Activated CD4-positive, alpha-beta T cell treated with anti-CD3 and anti-CD28 coated beads for 36 hours (primary cell): ENCODE measurements at places on chromosomes 3 and 15. TPM values are rescaled to one million over a fixed set of nuclear protein-coding genes. Genes with fewer than 3 reads are reported as not detected.

The CERS3 gene
- 0.41 TPM for total RNA-seq

The TMEM207 gene
- not detected for total RNA-seq

- peaks cover 29% of the 10 kb centered on the region for H3K4me1 ChIP-seq
- DNase-seq, result no peak
- H3K4me3 ChIP-seq, result peak overlapping the region; percentile 91
Observed at GRCh38 chr3:41198526-41198925, 779 bp upstream of the CTNNB1 start.

GRCh38 chr15:70602834-70603560, 160.4 kb downstream of the UACA start:
- no peaks in the 10 kb centered on the region for H3K36me3 ChIP-seq
- H3K27ac ChIP-seq, result no peak overlapping the region
- no peak overlapping the region for H3K4me3 ChIP-seq
- no peaks in the 10 kb centered on the region for H3K27me3 ChIP-seq
- no peaks in the 10 kb centered on the region for H3K4me1 ChIP-seq
- no peak for DNase-seq

- no peak for DNase-seq
- H3K36me3 ChIP-seq, result no peaks in the 10 kb centered on the region
- H3K4me1 ChIP-seq, result peaks cover 14% of the 10 kb centered on the region
- H3K4me3 ChIP-seq, result no peak overlapping the region
- no peak overlapping the region for H3K27ac ChIP-seq
- peaks cover 41% of the 10 kb centered on the region for H3K27me3 ChIP-seq
Observed at GRCh38 chr3:57160076-57160764, 4.9 kb downstream of the IL17RD start.

DNA sequence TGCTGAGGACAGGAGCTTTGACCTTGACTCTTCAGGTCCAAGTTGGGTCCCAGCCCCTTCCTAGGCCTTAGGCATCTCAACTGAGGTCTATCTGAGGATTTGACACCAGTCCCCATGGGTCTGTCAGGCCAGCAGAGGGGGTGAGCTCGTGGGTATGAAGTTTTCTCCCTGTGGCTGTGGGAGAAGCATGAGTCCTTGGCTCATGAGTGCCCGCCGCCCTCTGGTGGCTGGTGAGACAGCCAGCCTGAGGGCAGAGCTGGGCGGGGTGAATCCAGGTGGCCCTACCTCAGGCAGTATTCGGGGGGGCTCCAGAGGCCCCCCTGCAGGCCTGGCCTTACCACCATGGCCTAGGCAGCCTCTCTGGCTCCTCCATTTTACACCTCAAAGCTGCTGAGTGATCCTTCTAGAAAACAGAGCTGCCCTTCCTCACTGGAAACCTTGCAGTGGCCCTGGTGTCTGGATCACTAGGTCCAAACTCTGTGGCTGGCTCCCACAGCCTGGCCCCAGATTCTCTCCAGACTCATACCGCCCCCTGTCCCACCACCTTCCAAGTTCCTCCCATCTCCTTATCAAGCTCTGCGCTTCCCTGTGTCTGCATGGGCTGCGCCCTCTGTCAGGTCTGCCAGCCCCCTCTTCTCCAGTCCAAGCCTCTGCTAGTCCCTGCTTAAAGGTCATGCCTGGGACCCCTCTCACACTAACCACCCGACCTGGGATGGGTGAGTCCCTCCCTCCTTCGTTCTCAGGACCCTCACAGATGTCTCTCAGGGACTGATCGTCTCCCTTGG, 16.1 kb downstream of the SH2D7 start:
- H3K27me3 ChIP-seq, result no peaks in the 10 kb centered on the region
- no peak overlapping the region for H3K4me3 ChIP-seq
- peaks cover 32% of the 10 kb centered on the region for H3K4me1 ChIP-seq
- no peaks in the 10 kb centered on the region for H3K36me3 ChIP-seq

GRCh38 chr15:49844390-49844789, 223.5 kb downstream of the DTWD1 start:
- H3K4me1 ChIP-seq, result no peaks in the 10 kb centered on the region
- H3K4me3 ChIP-seq, result no peak overlapping the region
- no peak overlapping the region for H3K27ac ChIP-seq

GRCh38 chr15:81336568-81336967, 12.6 kb upstream of the STARD5 start:
- peaks cover 7% of the 10 kb centered on the region for H3K4me1 ChIP-seq
- H3K36me3 ChIP-seq, result peaks cover 2% of the 10 kb centered on the region
- H3K27me3 ChIP-seq, result no peaks in the 10 kb centered on the region
- H3K4me3 ChIP-seq, result no peak overlapping the region
- DNase-seq, result peak; percentile 52

DNA sequence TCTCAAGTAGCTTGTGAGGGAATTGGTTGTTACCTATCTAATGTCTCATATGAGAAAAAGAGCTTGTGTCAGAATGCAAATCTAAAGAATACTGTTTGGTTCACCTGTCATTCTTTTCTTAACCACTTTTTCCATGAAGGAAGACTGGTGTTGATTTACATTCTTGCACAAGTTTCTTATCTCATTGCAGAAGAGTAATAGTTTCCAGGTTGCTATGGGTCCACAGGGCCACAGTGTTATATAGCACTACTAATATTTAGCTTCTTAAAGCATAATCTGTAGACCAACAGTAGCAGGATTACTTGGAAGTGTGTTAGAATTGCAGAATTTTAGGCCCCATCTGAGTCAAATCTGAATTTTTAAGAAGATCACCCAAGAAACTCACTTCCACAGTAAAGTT, 697.5 kb downstream of the GBE1 start:
- DNase-seq, result no peak
- no peaks in the 10 kb centered on the region for H3K36me3 ChIP-seq
- H3K27ac ChIP-seq, result no peak overlapping the region

GRCh38 chr15:37638691-37639090, 295.7 kb upstream of the TMCO5A start:
- no peaks in the 10 kb centered on the region for H3K27me3 ChIP-seq
- no peaks in the 10 kb centered on the region for H3K4me1 ChIP-seq
- no peak overlapping the region for H3K27ac ChIP-seq
- H3K36me3 ChIP-seq, result no peaks in the 10 kb centered on the region
- H3K4me3 ChIP-seq, result no peak overlapping the region
- no peak for DNase-seq

DNA sequence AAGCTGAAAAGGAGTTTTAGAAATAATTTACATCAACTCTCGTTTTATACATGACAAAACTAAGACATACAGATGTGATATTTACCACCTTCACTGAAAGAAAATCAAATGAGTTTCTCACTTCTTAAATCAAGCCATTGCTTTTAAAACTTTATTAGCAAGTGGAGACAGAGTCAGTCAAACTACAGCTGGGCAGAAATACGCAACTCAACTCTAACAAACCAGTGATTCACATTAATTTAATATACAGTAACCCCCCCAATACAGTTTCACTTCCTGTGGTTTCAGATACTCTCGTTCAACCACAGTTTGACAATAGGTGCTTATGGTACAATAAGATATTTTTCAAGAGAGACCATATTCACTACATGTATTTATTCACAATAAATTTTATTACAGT, 477.1 kb downstream of the MAGI1 start:
- no peak for DNase-seq
- no peaks in the 10 kb centered on the region for H3K27me3 ChIP-seq
- no peaks in the 10 kb centered on the region for H3K4me1 ChIP-seq
- no peak overlapping the region for H3K27ac ChIP-seq

GRCh38 chr3:175192536-175192935, 333.4 kb downstream of the NAALADL2 start:
- H3K4me3 ChIP-seq, result no peak overlapping the region
- H3K36me3 ChIP-seq, result no peaks in the 10 kb centered on the region
- no peak for DNase-seq
- no peaks in the 10 kb centered on the region for H3K4me1 ChIP-seq
- no peak overlapping the region for H3K27ac ChIP-seq
